Activated CD8-positive, alpha-beta T cell treated with anti-CD3 and anti-CD28 coated beads for 36 hours (primary cell): ENCODE measurements at places on chromosomes 5 and 9. TPM values are rescaled to one million over a fixed set of nuclear protein-coding genes. Genes with fewer than 3 reads are reported as not detected.

Gene FOXD4L5
- total RNA-seq: not detected

Gene CCL27
- total RNA-seq: 0.43 TPM

- no peaks in the 10 kb centered on the region for H3K27me3 ChIP-seq
- H3K4me1 ChIP-seq: no peaks in the 10 kb centered on the region
- no peak for DNase-seq
- no peak overlapping the region for H3K4me3 ChIP-seq
Observed at GRCh38 chr9:80326105-80326504, 754.3 kb downstream of the TLE4 start.

- H3K4me3 ChIP-seq: no peak overlapping the region
- H3K27me3 ChIP-seq: peaks cover 3% of the 10 kb centered on the region
- peak overlapping the region; percentile 13 for H3K27ac ChIP-seq
- DNase-seq: no peak
- H3K4me1 ChIP-seq: peaks cover 34% of the 10 kb centered on the region
Observed at GRCh38 chr9:121373011-121373729, 3.1 kb upstream of the STOM start.

DNA sequence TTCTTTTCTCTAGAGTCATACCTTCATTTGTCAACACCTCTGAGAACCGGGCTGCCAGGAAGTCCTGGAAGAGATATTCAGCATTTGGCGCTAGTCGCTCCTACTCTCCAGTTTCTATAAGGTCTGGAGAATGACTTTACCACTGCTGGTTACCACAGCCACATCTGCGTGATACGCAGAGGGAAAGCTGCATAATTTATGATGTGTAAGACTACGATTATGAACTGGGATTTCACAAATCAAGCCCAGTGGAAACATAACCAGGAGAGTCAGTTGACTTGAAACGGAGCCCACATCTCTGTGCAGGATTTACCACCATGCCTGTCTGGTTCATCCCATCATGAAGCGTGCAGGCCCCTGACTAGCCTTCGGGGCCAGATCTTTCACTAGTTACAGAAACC, 72.6 kb downstream of the FGF1 start:
- H3K36me3 ChIP-seq: no peaks in the 10 kb centered on the region
- peaks cover 10% of the 10 kb centered on the region for H3K4me1 ChIP-seq
- no peak overlapping the region for H3K4me3 ChIP-seq
